ENCODE measurements at places on chromosomes 12 and 14. TPM values are rescaled to one million over a fixed set of nuclear protein-coding genes. Genes with fewer than 3 reads are reported as not detected.

GPHN gene
- total RNA-seq: 33.4 TPM

TSHR gene
- not detected for total RNA-seq

NANOG gene
- not detected for total RNA-seq

KRT82 gene
- total RNA-seq: not detected

ADAMTS20 gene
- total RNA-seq: not detected

DPPA3 gene
- total RNA-seq: not detected

DAO gene
- total RNA-seq: not detected

FGF23 gene
- not detected for total RNA-seq

KSR2 gene
- total RNA-seq: not detected

HDAC7 gene
- total RNA-seq: 47.1 TPM

DCN gene
- total RNA-seq: 716 TPM

FAM90A1 gene
- 0.30 TPM for total RNA-seq

SLC39A2 gene
- not detected for total RNA-seq

DUSP16 gene
- 16.4 TPM for total RNA-seq

ARHGDIB gene
- 50.6 TPM for total RNA-seq

GPR84 gene
- not detected for total RNA-seq

FLRT2 gene
- total RNA-seq: 4.7 TPM

LMNTD1 gene
- total RNA-seq: not detected

MRPL42 gene
- total RNA-seq: 47.0 TPM

HCAR1 gene
- total RNA-seq: not detected

NOXRED1 gene
- total RNA-seq: 0.14 TPM

BATF gene
- total RNA-seq: 0.93 TPM

RECQL gene
- total RNA-seq: 23.1 TPM

TRHDE gene
- 0.96 TPM for total RNA-seq

DLK1 gene
- total RNA-seq: 2.8 TPM

DEPDC4 gene
- total RNA-seq: 0.47 TPM

DHRS4L2 gene
- 15.7 TPM for total RNA-seq

KRT85 gene
- not detected for total RNA-seq

TPPP2 gene
- 1.6 TPM for total RNA-seq

LBHD2 gene
- total RNA-seq: not detected

NEUROD4 gene
- not detected for total RNA-seq

ETFBKMT gene
- 6.6 TPM for total RNA-seq

AKAP5 gene
- 0.19 TPM for total RNA-seq

RNFT2 gene
- total RNA-seq: 0.66 TPM

LRRC10 gene
- 43.8 TPM for total RNA-seq

DPY19L2 gene
- total RNA-seq: 52.1 TPM

NRXN3 gene
- total RNA-seq: 1.2 TPM

PLA2G1B gene
- total RNA-seq: not detected

SPIC gene
- not detected for total RNA-seq

ATL1 gene
- total RNA-seq: 1.6 TPM

AHNAK2 gene
- 2.5 TPM for total RNA-seq

RNF10 gene
- total RNA-seq: 274 TPM

MGAT4C gene
- 5.4 TPM for total RNA-seq

SLC5A8 gene
- total RNA-seq: not detected

EPYC gene
- not detected for total RNA-seq

NID2 gene
- 35.2 TPM for total RNA-seq

CFAP54 gene
- total RNA-seq: 0.16 TPM

RERG gene
- total RNA-seq: 4.5 TPM

CD69 gene
- 0.25 TPM for total RNA-seq

VWF gene
- 250 TPM for total RNA-seq

POTEM gene
- total RNA-seq: not detected
